Activated CD8-positive, alpha-beta memory T cell treated with anti-CD3 and anti-CD28 coated beads for 24 hours (primary cell): ENCODE measurements at places on chromosomes 1 and 21.

GRCh38 chr1:201970334-201971159 lies 11.9 kb upstream of the RNPEP start:
- DNase-seq = no peak

GRCh38 chr1:219292341-219292740 lies 118.7 kb downstream of the LYPLAL1 start:
- no peak for DNase-seq

GRCh38 chr1:172638885-172639831 lies 19.7 kb upstream of the FASLG start:
- DNase-seq = peak; percentile 85

DNA sequence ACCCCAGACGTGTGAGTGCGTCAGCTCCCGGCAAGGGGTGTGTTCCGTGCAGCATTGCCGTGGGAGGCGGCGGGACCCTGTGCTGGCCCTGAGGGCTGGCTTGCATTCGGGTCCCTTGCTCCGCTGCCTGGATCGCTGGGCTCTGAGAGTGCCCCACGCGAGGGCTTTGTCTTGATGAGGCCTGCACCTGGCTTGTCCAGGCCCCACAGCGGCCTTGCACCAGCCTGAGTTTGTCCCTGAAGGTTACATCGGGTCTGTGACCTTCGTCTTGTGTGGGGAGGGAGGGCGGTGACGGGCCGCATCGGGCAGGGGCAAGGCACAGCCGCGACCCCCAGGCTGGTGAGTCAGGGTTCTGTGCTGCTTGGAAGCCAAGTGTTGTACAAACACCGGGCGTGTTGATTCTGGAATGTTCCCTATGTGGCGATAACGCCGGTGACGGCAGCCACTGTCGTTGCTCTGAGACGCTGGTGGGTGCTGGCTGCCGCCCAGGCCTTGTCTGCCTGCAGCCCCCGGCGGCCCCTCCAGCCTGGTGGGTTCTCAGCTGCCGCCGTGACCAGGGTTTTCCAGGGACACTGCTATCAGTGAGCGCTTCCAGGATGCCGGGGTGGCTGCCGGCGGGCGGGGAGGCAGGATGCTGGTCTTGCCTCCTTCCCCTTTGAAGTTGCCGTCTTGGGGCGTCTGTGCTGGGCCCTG lies 42.9 kb downstream of the SLX9 start:
- DNase-seq = no peak

GRCh38 chr1:145689922-145690321 lies 17.2 kb downstream of the PDZK1 start:
- DNase-seq = no peak

DNA sequence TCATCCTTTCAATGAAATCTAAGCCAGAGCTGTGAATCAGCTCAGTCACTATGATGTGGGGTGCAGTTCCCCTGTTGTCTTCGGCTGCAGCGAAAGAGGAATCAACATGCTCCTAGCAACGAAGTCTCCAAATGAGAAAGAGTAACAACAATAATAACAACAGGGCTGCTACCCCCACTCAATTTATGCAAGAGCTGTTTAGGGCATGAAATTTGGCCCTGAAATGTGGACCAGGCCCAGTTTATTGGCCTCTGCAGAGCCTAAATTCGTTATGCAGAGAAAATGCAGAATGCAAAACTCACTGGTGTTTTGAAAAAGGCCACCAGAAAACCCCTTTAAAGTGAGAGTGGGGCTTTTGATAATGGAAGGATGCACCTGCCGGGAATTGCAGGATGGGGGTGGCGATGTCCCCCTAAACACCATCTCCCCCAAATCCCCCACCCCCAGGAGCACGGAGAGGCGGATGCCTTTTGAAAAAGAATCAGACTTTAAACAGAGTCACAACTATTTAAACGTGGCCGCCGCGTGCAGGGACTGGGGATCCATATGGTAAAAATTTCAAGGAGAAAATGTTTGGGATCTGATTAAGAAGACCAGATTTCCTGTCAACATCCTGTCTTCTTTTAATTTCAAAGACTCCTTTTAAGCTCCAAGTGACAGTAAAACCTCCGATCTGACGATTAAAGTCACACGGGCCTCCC lies 1.9 kb downstream of the RUNX3 start:
- DNase-seq = no peak

- no peak for DNase-seq
These were observed 123.1 kb downstream of the CLIC6 start for GRCh38 chr21:34791776-34792503.

- DNase-seq = no peak
These were observed 24.4 kb downstream of the RGS4 start for GRCh38 chr1:163093579-163093978.

DNA sequence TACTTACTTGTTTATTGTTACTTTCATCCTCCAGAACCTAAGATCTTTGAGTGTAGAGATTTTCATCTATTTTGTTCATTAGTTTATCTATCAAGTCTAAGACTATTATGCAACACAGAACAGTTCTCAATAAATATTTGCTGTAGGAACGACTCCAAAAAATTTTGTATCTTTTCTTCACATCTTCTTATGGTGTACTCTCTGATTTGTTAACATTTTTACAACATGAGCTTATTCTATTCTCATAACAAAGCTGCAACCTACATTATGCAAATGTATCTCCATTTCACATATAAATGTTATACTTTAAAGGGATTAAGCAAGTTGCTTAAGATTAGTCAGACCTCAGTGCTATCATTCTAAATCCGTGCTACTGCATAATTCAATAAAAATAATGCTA lies 514.2 kb upstream of the ZP4 start:
- DNase-seq = no peak

DNA sequence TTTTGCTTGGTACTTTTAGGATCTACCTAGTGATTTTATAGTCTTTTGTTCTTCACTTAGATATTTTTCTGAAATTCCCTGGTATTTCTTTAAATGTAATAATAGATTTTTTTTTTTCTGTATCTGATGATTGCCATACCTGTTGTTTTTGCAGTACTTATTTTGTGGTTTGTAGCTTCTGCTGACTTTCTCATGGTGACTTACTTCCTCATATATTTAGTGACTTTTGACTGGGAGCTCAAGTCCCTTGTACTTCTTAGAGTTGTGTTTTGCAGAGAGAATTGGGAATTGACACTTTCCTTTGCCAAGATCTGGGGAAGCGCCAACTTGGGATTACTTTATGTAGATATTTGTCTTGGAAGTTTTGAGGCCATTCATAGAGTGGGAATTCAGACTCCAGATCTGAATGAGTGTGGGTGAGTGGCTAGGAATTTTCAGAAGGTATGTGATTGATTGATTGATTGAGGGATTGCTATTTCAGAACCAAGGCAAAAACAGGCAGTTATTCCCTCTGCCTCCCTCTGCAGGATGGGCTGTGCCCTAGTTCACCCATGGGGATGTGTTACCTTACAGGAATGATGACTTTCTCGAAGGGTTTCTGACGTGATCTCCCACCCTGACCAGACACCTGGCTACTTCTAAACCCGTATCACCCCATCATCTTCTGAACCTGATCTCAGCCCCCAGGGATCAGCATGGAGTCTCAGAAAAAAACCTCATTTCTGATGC lies 219.5 kb downstream of the URB2 start:
- DNase-seq = no peak

DNA sequence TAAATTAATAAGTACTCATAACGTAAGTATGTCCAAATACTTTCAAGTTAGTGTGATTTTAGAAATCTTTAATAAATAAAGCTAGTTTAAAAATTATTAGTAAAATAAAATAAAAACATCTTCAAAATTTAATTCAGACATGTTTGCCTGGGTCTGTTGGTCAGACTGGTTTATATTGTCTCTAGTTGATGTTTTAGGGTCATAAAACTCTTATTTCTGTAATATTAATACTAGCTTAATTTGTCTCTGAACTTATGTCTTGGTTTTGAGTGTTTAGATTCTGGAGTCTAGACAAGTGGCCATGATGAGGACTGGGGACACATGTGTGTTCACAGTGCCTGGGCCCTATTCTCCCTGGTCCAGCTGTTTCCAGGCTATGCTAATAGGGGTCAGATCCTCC lies 184.5 kb upstream of the TNR start:
- no peak for DNase-seq

DNA sequence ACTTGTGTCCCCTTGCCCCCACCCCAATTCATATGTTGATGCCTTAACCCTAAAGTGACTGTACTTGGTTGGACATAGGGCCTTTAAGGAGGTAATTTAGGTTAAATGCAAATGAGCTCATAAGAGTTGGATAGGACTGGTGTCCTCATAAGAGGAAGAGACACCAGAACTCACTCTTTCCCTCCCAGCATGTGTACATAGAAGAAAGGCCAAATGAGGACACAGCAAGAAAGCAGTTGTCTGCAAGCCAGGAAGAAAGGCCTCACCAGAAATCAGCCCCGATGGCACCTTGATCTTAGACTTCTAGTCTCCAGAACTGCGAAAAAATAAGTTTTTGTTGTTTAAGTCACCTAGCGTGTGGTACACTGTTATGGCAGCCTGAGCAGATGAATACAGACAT lies 45.5 kb downstream of the RAB3GAP2 start:
- no peak for DNase-seq

- no peak for DNase-seq
These were observed 61.5 kb downstream of the C21orf91 start for GRCh38 chr21:17757671-17758070.

- no peak for DNase-seq
These were observed 104.2 kb downstream of the FASLG start for GRCh38 chr1:172763057-172763456.

GRCh38 chr1:239457491-239458143 lies 71.2 kb downstream of the CHRM3 start:
- no peak for DNase-seq

DNA sequence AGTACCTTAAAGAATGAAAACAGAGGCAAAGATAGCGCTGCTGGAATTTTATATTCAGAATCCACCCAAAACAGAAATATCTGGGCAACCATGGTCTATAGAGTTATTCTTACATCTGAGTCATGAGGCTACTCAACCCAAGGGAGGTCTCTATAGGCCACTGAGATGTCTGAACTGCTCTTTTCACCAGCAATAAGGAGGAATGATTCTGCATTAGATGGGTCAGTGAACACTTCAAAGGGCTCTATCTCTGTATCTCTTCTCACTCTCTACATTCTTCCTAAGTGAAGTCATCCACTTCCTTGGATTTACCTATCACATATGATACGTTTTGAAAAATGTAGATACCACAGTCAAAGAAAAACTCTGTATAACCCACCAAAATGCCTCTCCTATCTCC lies 90.2 kb upstream of the NGF start:
- DNase-seq = no peak

- no peak for DNase-seq
These were observed 5.4 kb upstream of the TNFRSF4 start for GRCh38 chr1:1219341-1219740.

DNA sequence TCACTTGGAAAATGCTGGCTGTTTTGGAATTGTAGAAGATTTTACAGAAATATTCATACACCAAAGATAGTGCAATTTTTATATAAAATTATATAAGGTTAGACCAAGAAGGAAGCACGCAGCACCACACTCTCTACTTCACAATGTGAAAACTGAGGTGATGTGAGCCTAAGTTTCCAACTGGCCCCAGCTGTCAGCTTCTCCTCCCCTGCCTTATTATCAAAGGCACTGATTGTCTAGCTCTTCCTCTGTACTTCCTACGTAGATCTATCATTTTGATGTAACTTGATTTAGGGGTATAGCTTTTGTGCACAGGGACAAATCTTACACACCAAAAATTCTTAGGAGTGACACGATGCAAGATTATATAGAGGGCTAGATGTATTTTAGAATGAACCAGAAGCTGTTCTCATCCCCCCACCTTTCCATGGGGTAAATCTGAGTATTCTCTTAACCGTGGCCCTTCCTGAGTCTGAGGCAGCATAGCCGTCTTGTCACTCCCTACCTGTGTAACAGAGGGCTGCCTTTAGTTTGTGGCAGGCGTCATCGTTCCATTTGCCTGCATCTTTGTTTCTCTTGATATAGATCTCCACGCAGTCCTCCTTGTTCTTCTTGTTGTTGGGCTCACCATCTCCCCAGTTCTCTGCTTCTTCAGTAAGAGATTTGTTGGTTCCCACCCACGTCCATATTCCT lies 3.4 kb downstream of the SELL start:
- no peak for DNase-seq

DNA sequence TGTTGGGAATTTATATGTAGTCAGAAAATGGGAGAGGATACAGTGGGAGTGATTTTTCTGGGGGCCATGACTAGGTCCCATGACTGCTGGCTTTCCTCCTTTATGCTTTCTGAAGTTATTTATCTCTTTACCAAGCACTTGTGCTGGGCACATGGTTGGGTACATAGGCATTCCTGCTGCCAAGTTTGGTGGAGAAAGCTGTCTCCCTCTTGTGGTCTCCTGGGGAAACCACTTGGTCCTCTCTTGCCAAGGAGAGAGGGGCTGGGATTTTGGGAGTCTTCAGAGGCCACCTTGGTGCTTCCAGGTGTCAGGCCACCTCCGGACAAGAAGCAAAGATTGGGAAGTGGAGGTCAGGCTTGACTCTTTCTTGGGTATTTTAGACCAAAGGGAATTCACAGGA lies 120.2 kb upstream of the KCNE2 start:
- no peak for DNase-seq

DNA sequence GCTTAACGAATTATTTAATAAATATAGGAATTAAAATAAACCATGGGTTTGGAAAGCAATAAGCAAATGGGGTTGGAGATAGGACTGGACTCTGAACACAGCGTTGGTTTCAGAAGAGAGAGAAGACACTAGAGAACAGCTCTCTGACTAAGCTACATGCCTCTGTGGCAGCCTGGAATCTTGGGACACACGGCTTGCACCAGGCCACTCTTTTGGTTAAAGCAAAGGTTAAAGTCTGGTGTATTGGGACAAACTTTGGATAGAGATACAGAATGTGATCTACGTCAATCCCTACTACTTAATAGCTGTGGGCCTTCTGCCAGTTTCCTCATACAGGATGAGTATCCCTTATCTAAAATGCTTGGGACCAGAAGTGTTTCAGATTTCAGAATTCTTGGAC lies 49.7 kb upstream of the HSD17B7 start:
- no peak for DNase-seq

- DNase-seq = no peak
These were observed 13.8 kb downstream of the PIP5K1A start for GRCh38 chr1:151211972-151212705.

DNA sequence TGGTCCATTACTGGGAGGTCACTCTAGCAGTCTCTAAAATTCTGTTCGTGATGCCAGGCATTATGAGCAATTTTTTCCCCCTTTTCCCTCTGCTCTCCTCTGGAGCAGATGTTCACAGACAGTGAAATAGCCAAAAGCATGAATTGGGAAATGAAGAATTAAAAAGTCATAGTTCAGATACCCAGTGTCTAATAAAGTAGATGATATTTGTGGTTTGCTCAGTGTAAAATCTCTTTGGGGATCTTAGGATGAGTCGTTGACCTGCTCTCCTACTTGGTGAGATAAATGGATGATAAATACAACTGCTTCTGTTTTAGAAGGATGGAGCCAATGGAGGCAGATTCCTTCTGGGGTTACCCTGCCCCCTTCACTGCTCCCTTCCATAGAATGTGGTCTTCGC lies 56.3 kb downstream of the KIAA0040 start:
- DNase-seq = no peak

DNA sequence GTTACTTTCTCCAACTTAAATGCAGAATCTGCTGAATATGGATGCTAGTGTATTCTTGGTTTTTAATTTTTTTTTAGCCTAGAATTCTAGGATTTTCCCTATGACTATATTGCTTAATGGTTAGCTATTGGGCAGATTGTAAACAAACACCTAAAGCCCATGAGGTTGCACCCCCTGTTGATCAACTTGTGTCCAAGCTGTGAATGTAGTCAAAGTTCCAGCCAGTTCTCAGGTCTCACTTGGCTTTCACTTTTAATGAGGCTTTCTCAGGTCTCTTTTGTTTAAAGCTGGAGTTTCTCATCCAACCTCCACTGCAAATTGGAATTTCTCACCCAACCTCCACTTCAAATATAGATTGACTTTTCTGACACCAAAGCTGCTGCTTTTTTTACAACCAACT lies 35.9 kb downstream of the FCER1A start:
- DNase-seq = no peak
